Renal cortex interstitium (tissue), 15 donors: ENCODE measurements at places on chromosomes 3 and 15.

DNA sequence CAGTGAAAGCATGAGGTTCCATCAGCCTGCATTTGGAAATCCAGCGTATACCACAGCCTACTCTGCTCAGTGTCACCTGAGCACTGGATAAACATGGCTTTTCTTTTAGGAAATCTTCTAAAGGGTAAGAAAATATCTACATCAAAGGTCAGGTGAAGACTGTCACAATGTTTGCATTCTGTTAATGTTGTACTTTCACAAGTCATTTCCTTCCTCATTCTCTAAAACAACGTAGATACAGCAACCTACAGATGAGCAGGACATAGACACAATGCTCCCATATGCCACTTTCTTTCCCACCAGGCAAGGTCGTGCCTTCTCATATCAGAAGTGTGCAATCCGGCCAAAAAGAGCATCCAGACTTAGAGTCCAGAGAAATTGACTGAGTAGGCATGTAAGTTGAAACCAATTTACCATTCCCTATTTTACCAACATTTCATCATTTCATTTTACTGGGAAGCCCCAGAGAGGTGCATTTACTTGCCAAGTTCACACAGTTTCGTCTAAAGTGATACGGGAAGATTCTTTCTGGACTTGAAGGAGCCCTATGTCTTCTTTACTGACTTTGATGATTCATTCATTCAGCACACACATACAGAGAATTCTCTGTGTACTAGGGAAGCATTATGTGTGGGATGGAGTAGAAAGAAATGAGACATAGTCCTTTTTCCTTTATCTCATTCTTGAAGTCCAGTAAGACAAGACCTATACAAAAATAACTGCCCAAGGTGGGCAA, 30.6 kb upstream of the LPP start:
- DNase-seq: no peak

DNA sequence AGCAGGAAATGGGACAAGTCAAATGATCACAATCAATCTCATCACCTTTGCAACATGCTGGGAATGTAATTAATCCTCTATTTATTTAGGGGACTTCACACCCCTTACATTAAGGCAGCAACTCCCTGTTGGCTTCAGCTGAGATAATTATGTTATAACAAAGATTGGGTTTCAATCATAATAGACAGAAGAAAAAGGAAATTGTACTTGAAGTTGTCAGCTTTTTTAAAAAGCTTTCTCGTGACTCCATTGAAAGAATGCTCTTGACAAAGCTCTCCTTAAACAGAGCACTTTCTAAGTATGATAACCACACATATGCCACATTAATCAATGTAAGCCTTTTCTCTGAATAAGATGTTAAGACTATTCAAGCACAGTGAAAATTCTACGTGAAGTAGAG, 65.7 kb downstream of the SHQ1 start:
- no peak for DNase-seq

- no peak for DNase-seq
Measured at GRCh38 chr15:28861031-28861534, 12.6 kb upstream of the GOLGA6L7 start.

DNA sequence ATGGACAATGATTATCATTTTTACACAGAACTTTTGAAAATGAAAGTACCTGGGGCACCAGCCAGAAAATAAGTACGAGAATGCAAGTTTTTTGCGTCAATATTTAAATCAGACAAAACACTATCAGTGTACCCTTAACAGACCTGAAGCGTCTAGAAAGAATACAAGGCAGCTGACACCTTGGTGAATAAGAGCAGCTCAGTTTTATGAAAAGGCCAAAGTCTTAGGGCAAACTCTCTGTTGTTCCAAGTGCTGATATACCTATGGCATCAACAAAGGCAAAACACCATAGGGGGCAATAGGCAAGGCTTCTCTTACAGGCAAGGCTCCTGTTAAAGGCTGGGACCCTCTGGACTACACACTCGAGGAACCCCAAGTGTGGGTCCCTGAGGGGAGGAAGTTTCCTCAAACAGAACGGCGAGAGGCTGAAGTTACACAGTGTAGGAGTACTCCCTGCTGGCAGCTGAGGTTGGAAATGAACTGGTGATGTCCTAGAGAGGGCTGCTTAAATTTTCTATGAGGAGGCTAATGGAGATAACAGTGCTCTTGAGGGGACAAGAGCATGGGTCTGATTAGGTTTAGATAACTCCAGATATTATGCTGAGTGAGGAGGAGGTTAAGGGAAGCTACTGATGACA, 291.0 kb downstream of the TIGIT start:
- DNase-seq: no peak

DNA sequence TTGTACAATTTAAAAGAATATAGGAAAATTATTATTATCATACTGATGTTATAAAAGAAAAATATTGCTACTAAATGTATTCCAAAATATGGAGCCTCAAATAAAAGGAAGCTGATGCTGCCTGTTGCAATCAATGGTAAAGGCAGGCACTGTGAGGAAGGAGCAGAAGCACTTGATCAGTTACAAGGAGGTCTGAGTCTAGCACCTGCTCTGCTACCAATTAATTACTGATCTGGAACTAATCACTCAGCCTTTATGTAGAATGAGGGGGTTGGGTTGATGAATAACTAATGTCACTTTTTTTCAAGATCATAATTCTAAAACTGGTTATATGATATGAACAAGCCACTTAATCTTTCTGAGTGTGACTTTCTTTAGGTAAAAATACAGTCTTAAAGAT, 5.5 kb downstream of the ADGRG7 start:
- no peak for DNase-seq

DNA sequence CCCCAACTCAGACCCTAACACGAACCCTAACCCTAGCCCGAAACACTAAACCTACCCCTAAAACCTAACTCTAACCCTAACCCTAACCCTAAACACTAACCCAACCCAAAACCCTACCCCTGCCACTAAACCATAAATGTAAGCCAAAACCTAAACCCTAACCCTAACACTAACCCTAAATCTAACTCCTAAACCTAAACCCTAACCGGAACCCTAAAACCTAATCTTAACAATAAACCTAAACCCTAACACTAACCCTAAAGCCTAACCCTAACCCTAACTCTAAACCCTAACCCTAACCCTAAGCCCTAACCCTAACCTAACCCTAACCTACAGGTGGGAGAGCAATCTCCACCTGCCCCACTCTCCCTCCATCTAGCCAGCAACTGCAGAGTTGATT, 152.3 kb downstream of the OR4M2 start:
- no peak for DNase-seq

DNA sequence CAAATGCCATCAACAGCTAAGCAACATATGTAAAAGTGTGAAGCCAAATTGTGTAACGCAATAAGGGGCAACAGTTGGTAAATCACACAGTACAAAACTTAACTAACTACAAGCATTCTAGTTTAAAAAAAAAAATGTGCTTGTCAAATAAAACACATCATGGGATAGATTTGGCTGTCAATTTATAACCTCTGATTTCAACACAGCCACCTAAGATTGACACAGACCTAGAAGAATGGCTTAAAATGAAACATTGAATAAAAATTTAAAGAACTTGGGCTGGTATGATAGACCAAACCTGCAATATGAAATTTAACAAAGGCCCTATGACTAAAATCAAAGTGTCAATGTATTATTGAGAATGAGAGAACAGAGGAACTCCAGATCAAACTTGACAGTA, 148.4 kb downstream of the NR1I2 start:
- no peak for DNase-seq

GRCh38 chr3:29484633-29485032, 203.8 kb downstream of the RBMS3 start:
- DNase-seq: no peak

- DNase-seq: no peak
Measured at GRCh38 chr3:119990888-119991287, 103.4 kb downstream of the GSK3B start.

- DNase-seq: no peak
Measured at GRCh38 chr15:60087561-60087960, 83.5 kb downstream of the FOXB1 start.

DNA sequence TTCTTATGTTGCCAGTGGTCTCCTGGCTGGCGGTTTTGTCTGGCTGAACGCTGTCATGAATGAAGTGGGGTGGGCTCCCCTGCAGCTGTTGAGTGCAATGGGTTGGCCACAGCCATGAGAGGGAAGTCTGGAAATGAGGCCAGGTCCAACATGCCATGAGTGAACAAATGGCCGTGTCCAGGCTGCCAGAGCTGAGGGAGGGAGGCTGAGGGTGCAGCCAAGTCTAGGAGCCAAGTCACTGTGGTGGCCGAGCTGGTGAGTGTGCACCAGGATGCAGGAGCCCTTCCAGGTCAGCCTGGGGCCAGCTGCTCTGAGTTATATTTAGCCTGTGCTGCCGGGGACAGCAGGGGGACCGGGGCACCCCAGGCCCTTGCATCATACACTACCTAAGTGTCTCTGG, 24.7 kb upstream of the PRR23E start:
- no peak for DNase-seq

- no peak for DNase-seq
Measured at GRCh38 chr3:158074591-158074990, 31.6 kb downstream of the SHOX2 start.

DNA sequence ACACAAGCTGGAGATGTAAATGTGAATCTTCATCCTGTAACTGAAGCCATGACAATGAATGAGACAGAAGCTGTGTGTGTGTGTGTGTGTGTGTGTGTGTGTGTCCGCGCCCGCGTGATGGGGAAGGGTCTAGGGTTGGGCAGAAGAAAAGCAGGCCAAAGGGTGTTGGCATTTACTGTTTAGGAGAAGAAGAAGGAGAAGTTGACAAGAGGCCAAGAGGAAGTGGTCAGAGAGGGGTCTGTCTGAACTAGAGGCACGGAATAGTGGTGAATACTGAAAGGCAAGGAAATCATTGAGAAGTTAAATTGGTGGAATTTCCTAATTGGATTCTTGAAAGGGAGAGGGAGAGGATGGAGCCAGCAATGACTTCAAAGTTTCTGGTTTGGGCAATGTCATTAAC, 5.6 kb upstream of the NCEH1 start:
- DNase-seq: no peak

DNA sequence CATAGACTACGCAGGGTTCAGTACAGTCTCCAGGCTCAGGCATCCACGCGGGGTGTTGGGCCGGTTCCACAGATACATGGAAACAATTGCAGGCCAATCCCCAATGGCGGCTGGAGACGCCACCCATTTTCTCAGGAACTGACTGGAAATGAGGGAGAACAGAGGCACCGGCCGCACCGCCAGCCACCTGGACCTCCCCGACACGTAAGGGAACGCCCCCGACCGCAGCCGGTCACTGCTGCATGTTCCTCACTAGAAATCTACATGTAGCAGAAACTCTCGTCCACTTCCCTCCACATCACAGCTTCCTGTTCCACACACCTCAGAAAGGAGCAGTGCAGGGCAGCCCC, 29.2 kb downstream of the CYFIP1 start:
- no peak for DNase-seq

- no peak for DNase-seq
Measured at GRCh38 chr3:52534281-52535183, 875 bp upstream of the NT5DC2 start.

DNA sequence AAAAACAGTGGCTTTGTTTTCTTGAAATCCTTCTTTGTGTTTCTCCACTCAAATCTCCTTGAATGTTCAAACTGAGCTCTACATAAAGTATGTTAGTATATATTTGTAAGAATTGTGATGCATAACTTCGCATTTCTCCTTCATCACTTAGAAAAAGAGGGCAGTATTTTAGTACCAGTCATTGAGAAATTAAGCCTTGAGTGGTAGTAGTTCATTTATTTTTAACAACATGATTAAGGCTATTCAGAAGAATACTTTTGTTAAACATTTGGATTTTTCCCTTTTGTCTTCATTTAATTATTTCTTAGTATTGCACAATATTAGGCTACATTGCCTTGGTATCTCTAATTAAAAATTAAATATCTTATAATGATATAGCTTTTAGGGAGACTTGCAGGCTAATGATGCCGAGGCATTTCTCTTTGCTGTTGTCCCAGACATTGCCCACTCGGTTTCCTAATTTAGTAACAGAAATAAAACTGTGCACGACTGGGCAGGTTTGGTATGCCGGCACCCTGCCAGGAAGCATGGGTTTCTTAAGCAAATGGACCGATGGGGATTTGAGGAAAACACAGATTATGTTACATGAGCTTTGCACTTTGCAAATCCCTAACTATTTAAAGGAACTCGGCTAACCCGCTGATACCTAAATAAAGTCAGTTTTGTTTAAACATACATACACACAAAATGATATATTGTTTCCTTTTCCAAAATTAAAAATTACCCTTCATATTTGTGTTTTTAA, 54.7 kb downstream of the LRRC28 start:
- no peak for DNase-seq

GRCh38 chr15:62491642-62492041, 326.6 kb upstream of the C2CD4B start:
- DNase-seq: no peak

- DNase-seq: no peak
Measured at GRCh38 chr15:78079298-78080087, 2.0 kb upstream of the TBC1D2B start.

DNA sequence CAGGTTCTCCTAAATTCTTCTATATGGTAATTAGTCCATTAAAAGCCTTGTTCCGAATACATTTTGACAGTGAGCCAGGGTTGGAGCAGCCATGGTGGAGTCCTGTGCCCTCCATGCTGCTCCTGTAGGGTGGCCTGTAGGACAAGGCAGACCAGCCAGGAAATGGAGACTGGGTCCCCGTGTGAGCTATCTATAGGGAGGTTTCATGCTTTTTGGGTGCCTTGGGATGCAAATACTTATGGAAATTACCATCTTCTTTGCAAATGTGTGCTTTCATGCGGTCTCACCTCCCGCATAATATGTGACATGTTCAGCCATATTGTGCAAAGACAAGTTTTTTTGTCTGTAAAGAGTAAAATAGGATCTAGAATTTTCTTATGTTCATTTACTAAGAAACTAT, 58.0 kb upstream of the FURIN start:
- no peak for DNase-seq

DNA sequence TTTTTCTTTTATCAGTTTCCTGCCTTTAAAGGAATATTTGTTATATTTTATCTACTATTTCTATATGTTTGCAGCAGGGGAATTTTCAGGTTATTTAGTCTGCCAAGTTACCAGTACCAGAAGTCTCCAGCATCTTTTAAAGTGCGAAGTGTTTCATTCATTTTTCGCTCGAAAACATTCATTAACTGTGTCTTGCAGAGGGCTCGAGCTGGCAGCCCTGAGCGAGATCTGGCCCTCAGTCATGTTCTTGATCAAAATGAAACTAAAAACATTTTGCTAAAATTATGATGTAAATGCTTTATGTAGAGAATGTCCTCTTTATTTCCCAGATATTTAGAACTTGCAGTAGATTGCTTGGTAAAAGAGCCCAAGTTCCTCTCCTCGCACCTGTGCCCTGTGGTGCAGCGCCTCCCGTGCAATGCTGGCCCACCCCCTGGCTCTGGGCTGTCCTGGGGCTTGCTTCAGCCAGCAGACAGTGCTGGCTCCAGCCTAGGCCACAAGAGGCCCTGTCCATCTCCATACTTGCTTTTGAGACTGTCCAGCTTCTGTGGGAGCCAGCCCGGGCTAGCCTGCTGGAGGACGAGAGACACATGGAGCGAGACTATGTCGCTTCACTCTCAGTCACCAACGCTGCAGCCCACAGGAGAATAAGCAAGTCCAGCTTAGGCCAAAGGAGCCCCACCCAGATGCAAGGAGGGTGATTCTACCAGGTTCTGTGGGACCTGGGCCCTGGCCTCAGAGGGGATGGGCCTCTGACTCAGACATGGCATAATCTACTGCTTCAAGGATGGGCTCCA, 71.9 kb upstream of the PRR23E start:
- no peak for DNase-seq

- DNase-seq: no peak
Measured at GRCh38 chr15:81024936-81025335, 24.2 kb downstream of the TLNRD1 start.

- no peak for DNase-seq
Measured at GRCh38 chr3:12655701-12656100, 8.2 kb downstream of the RAF1 start.
